Stimulated activated CD8-positive, alpha-beta memory T cell treated with anti-CD3 and anti-CD28 coated beads, Interleukin-2, amount 100 ng/mL, for 48 hours (primary cell): ENCODE measurements at places on chromosomes 3 and 15.

- no peak for DNase-seq
These were observed 889.7 kb downstream of the IGSF11 start for GRCh38 chr3:118144919-118145318.

- no peak for DNase-seq
These were observed 108.8 kb upstream of the UMPS start for GRCh38 chr3:124621498-124621897.

DNA sequence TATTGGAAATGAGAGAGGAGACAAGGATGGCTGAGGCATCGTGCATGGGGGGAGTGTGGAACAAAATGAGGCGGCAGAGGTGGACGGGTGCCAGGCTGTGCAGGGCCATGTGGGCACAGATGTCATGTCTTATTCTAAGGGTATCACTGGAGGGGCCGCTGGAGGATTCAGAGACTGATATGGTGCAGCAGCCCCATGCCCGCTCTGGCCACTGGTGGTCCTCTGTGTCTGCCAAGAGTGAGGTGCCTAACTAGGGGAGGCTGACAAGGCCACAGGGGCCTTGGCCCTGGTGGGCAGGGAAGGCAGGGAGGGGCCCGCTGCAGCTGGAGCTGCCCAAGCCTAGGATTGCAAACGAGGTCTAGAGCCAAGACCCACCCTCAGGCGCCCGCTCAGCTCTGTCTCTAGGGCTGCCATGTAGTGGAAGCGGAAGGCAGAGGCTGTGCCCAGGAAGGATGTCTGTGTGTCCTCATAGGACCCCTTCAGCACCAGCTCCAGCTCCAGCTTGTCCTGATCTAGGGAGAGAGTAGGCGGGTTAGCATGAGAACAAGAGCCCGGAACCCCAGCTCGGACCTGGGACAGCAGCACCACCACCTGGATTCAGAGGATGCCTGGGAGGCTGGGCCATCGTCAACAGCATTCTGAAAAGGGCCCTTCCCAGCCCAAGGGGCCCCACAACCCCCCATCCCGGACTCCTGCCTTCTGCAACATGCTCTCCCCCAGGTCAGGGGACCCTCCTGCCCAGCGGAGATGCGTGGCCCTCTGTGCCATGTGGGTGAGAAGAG, 11.3 kb downstream of the PLA2G4D start:
- DNase-seq: no peak

DNA sequence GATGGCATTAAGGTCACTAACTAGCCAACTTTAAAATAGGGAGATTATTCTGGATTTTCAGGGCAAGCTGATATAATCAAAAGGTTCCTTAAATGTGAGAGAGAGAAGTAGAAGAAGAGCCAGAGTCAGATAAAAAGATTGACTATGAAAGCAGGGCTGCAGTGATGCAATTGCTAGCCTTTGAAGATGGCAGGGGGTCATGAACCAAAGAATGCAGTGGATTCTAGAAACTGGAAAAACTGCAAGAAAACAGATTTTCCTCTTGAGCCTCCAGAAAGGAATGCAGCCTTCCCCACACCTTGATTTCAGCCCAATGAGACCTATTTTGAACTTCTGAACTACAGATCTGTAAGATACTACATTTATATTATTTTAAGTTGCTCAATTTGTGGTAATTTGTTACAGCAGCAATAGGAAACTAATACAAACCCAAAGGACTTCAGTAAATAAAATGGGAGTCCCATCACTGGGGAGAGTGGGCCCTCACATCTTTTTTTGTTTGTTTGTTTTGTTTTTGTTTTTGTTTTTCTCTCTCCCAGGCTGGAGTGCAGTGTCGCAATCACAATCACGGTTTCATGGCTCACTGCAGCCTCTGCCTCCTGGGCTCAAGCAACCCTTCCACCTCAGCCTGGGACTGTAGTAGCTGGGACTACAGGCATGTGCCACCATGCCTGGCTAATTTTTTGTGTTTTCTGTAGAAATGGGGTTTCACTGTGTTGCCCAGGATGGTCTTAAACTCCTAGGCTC, 31.4 kb upstream of the RYK start:
- no peak for DNase-seq

DNA sequence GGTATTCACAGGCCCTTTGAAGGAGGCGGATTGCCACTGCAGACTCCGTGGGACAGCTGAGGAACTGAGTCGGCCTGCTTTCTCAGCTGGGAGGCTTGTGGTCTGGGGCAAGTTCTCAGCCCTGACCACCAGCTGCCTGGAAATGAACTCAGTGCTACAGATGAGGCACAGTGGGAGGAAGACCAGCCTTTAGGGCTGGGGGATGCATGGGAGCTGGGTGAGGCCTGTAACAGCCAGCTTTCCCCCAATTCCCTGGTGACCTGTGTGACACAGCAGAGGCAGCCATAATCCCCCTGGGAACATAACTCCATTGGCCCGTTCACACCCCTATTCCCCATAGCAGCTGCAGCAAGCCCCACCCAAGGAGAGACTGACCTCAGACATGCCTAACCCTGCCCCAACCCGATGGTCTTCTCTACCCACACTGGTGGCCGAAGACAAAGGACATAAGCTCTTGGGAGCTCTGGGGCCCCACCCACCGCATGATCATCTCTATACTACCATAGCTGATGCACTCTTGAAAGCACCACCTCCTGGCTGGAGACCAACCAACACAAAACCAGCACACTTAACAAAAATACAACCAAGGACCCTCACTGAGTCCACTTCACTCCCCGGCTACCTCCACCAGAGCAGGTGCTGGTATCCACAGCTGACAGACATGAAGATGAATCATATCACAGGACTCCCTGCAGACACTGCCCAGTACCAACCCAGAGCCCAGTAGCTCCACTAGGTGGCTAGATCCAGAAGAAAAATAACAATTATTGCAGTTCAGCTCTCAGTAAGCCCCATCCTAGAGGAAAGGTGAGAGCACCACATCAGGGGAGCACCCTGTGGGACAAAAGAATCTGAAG, 24.9 kb downstream of the ZMAT3 start:
- no peak for DNase-seq
